ENCODE measurements at places on chromosomes 16 and 17.

- DNase-seq: no peak
Measured at GRCh38 chr17:9203771-9204425, 182.6 kb downstream of the NTN1 start.

DNA sequence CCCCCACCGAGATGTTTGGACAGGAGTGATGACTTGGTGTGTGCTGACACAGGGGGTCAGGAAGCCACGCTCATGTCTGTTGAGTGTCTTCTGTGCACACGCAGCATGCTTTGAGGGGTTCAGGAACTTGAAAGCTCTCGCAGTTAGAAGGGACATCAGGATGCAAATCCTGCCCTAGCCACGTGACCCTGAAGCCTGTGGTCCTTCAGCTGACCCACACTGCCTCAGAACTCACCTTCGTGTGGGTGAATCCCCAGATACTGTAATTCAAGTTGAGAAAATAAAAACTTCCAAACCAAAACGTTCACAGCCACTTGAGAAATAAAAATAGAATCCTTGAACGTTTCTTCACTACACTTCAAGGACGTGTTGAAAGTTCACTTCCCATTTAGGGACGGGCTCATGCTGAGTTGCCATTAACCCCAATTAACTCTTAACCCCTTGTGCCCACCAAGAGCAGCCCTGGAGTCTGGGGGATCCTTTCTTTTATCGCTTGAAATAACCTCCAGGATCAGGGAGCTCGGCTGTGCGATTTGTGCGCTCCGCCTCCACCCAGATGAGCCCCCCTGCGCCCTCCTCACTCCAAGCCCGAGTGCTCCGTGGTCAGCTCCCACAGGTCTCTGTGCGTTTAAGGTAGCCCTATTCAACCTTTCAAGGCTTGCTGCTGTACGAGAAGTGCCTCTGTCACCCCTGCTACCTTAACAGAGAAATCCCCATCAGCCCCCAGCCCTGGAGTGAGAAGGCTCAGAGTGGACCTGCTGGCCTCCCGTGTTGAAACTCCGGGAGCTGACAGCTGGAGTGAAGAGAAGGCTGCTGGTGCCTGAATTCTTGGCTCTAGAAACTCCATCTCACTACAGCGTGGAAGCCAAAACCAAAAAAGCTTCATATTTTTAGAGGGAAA lies 36.2 kb upstream of the NAT9 start:
- no peak for DNase-seq

DNA sequence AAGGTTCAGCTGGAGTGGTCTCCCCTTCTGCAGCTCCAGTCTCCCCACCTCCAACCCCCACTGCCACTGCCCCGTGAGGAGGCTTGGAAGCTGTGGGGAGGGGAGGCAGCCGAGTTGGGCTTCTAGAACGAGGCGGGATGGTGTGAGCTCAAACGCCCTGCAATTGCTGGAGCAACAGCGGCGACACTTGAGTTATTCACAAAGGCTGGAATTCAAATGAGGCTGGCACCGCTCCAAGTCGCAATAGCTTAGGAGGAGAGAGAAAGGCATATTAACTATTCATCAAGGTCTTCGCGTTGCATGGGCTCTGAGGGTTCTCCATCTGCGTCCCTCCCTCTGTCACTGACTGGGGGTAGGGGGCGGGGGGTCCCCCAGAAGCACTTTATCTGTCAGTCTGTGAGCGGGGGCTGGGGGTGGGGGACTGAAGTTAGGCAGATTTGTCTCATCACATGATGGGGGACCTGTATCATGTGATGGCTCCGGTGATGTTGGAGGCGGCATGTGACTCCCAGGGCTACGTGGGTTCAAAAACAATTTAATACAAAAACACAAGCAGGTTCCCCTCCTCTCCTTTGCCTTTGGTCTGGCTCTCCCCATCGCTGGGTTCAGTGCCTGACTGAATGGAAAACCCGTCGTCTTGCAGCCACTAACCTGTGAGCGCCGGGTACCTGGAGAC lies 70.5 kb downstream of the RBBP6 start:
- peak; percentile 31 for DNase-seq

GRCh38 chr17:67675481-67675880 lies 42.3 kb upstream of the NOL11 start:
- DNase-seq: no peak

- no peak for DNase-seq
Measured at GRCh38 chr16:57235128-57236021, 9.7 kb upstream of the ARL2BP start.
